Inflammatory macrophage treated with lipopolysaccharide for 4 hours (primary cell): ENCODE measurements at places on chromosomes 3 and 15.

DNA sequence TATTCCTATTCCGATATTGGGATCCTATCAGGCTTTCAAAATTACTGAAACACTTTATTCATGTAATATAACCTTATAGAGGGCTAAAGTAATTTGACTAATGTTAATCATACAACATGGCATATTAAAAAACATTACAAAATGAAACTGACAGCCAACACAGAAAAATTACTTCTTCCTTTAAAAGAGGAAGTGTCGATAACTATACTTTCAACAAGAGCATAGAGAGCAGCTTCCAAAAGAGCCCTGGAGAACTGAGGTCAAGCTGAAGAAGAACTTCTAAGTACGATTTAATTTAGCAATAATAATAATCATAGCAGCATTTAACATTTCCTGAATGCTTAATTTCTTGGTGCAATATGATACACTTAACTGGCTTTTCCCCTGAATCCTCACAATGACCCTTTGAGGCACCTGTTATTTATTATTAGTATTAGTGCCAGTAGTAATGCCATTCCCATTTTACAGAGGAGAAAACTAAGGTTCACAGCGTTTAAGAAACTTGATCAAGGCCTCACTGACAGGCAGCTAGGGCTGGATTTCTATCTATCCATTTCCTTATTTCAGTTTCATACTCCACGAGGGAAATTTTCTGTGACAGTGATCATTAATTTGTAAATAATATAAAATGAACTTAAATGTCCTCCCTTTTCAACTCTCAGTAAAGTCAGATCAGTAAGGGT is 181.6 kb downstream of the CFAP20DC start:
- DNase-seq, result peak; percentile 58

GRCh38 chr3:14534516-14535191 is 5.5 kb downstream of the GRIP2 start:
- no peak for DNase-seq

DNA sequence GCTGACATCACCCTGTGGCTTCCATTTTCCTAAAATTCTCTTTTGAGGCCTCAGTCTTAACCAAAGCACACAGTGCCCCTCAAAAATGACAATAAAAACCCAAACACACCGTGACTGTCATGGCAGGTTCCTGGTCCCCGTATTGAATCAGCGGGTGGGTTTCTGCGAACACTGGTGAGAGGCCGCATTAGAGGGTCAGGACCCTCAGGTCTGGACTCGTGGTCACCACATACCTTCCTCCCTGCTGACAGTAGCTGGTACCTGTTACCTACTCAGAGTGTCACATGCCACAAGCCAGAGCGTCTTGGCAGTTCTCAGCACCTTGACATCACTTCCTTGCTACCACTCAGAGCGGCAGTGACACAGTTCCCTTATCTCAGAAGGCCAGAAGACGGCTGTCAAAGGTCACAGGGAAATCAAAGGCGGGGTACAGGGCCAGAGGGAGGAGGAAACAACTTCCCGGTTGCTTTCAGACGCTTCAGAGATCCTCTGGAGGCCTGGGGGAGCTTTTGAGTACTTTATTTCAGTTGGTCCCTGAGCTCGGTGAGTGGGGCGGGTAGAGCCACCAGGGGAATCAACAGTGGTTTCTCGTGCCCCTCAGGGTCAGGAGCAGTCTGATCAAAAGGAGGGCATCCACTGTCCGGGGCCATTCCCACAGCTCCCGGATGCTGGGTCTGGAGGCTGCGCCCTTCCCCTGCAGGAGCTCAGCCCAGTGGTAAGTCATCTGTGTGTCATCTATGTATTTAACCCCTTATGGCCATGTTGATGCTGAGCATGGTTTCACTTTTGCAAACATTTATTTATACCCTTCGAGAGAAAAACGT is at the start of the genes CCR5AS and CCRL2:
Gene CCR5AS, minus strand, starts transcription at position 279 of the 824 bp plus-strand sequence.
Gene CCRL2, plus strand, starts transcription at position 472 of the 824 bp plus-strand sequence. CDS start 821 bp downstream, outside the sequence.
- peak; percentile 96 for DNase-seq

DNA sequence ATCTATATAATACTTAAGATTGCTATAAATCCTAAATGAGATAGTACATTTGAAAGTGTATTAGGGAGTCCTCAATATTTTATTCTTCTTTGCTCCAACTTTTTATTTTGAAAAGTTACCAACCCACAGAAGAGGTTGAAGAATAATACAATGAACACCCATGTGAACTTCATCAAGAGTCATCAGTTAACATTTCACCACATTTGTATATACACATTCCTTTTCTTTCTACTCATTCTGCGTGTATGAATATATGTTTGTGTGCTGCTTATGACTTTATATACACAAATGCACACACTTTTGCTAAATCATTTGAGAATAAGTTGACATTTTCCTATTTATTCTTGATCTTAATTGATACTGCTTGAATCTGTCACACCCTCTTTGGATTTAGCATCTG is 193.3 kb upstream of the CGNL1 start:
- DNase-seq, result no peak

GRCh38 chr3:190121383-190121782 is 686 bp upstream of the P3H2 start:
- DNase-seq, result no peak

DNA sequence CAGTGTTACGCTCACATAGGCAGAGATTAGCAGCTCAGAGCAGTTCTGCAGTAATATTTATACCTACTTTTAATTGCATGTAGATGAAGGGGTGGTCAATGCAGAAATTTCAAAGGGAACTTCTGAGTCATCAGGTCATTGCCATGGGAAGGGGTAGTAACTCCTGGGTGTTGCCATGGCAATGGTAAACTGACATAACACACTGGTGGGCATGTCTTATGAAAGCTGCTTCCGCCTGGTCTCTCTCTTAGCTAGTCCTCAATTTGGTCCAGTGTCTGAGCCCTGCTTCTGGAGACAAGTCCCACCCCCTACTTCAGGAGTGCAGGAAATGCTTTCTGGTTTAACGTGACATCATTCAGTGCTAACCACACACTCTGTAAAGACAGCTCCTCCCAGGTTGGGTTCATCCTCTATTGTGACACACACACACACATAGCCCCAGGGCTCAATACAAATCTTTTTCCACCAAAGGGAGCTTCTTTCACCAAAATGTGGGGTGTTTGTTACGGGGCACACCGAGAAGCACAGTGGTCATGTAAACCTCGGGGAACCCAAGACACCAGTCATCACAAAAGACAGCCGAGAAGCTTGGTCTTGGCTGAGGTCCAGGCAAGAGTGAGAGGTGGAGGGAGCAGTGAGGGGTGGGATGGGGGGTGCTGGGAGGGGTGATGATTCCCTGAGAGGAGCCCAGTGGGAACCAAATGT is 74.5 kb downstream of the TLE3 start:
- peak; percentile 78 for DNase-seq

GRCh38 chr15:77720655-77721054 is 87.9 kb upstream of the LINGO1 start:
- no peak for DNase-seq

DNA sequence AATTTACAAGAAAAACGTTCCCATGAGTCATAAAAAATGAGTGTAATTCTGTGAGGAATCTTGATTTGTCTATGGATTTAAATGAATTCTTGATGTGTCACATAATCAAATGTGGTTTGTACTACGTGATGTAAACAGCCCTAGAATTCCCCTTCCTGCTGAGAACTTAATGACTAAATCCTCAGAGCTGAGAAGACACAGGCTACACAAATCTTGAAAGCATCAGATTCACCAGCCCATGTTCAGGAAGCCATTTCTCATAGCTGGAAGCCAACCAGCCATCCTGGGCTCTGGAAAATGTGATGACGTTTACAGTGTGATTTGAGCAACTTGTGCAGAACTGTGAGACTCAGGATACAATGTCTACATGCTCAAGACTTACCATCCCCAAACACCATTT is 193.7 kb upstream of the MME start:
- no peak for DNase-seq

- no peak for DNase-seq
These were observed 14.9 kb upstream of the TMCC1 start for GRCh38 chr3:129908417-129908816.

- DNase-seq, result peak; percentile 76
These were observed 118.5 kb upstream of the SAMMSON start for GRCh38 chr3:69881051-69881450.

DNA sequence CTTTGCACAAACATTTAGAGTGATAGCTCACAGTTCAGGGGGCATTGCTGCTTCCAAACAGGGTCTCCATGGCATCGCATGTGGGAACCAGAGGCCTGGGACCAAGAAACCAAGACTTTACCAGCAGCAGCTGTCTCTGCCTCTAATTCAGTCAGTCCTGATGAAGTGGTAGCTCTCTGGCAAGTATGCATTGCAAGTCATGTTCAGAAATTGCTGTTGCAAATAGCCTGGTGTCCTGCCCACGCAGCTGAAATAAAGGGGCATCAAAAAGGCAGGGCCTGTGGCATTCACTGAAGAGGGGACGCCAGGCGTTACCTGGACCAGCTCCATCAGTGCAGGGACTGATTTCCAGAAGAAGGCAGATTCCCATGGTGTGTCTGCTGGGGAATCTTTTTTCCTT is 121.3 kb downstream of the CD47 start:
- DNase-seq, result no peak

GRCh38 chr3:189529468-189529867 is 101.7 kb upstream of the TP63 start:
- no peak for DNase-seq

- DNase-seq, result no peak
These were observed 20.6 kb upstream of the RBM5 start for GRCh38 chr3:50068134-50068533.

DNA sequence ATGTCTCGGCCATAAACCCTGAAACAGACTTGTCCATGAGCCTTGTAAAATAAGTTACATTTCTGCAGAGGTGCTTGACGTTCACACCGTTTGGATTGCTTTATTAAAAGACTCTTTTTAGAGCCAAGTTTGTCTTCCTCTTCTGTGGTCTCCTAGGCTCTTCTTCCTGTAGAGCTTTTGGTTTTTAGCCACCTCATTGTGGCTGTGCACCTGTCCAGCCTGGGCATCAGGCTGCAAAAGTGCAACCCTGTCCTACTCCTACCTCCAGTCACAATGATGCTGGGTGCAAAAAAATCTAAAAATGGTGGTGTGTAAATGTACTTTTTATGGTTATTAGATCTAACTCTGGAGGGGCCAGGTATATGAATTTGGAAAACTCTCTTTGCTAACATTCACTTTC is 2.8 kb upstream of the RIOX2 start:
- DNase-seq, result no peak

DNA sequence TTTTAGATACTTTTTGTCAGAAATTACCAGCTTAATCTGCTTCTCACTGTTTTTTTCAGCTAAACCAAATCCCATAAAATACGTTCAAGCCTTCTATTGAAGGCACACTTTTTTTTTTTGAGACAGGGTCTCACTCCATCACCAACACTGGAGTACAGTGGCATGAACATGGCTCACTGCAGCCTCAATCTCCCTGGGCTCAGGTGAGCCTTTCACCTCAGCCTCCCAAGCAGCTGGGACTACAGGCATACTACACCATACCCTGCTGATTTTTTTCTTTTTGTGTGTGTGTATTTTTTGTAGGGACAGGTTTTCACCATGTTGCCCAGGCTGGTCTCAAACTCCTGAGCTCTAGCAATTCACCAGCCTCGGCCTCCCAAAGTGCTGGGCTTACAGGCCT is 3.7 kb downstream of the RAF1 start:
- DNase-seq, result no peak

DNA sequence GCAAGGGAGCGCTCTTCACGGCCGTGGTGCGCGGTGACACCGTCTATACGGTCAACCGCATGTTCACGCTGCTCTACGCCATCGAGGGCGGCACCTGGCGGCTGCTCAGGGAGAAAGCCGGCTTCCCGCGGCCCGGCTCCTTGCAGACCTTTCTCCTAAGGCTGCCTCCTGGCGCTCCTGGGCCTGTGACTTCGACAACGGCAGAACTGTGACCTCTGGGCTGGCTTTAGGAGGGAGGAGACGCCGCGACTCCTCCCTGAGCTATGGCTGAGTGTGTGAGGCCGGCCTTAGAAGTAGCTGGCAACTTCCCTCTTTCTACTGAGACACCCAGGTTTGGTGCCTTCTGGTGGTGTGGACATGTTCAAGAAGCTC is 1.4 kb downstream of the KBTBD13 start:
- peak; percentile 32 for DNase-seq

DNA sequence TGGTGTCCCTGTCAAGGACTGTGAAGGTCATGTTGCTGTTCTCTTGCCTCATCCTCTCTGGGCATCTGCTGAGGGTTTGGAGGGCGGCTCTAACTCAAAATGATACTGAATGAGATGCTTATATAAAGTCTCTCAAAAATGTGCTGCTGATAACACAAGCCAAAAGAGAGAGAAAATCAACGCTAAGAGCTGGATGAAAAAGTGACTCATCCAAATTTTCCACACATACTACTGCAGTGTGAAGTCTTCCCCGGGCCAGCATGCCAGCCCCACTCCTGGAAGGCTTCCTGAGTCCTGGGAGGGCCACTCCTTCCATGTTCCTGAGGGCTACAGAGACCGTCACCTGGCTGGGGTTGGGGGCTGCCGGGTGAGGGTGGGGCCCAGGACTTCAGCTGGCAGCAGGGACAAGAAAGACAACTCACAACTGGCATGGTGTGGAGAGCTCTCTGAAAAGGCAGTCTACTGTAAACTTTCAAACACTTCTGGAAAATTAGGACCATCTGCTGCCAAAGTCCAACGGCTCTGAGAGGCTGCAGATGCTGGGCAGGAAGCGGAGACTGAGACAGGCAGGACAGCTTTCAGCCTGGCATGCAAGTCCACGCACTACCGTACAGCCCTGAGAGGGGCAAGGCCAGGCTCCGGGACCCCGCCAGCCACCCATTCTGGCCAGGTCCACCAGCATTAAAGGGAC is 200.3 kb downstream of the ADAMTS17 start:
- no peak for DNase-seq

- DNase-seq, result no peak
These were observed 625.8 kb downstream of the TAFA4 start for GRCh38 chr3:68306571-68306970.

DNA sequence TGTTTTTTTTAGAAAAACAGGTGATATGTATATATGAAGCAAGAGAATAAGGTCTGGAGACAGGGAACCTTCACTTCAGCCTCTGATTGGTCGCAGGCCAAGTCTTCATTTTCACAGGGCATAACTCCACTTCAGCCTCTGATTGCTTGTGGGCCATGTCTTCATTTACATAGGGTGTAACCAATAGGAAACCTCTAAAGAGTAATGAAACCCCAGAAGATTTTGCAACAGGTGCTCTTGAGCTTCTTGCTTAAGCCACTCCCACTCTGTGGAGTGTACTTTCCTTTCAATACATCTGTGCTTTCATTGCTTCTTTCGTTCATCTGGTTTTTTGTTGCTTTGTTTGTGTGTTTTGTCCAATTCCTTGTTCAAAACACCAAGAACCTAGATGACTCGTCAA is 22.6 kb upstream of the SCG3 start:
- peak; percentile 83 for DNase-seq
